ENCODE measurements at places on chromosomes 12 and 14.
A peak's percentile ranks its signal among the peaks of the same experiment; 100 is the strongest.

- DNase-seq = no peak
Observed at GRCh38 chr14:94994245-94994644, 163.1 kb downstream of the DICER1 start.

DNA sequence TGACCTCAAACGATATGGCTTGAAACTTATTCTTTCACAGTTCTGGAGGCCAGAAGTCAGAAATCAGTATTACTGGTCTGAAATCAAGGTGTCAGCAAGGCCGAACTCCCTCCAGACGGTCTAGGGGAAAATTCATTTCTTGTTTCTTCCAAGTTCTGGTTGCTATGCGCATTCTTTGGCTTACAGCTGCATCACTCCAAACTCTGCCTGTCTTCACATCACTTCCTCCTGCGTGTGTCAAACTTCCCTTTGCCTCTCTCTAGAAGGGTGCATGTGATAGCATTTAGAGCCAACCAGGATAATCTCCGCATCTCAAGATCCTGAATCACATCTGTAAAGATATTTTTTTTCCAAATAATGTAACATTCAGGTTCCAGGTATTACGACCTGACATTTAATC lies 62.8 kb downstream of the DENND5B start:
- no peak for DNase-seq

- no peak for DNase-seq
Observed at GRCh38 chr12:1291601-1292332, 300.7 kb downstream of the ERC1 start.

GRCh38 chr12:6914947-6915788 lies 788 bp downstream of the ENO2 start:
- DNase-seq = peak; percentile 79

DNA sequence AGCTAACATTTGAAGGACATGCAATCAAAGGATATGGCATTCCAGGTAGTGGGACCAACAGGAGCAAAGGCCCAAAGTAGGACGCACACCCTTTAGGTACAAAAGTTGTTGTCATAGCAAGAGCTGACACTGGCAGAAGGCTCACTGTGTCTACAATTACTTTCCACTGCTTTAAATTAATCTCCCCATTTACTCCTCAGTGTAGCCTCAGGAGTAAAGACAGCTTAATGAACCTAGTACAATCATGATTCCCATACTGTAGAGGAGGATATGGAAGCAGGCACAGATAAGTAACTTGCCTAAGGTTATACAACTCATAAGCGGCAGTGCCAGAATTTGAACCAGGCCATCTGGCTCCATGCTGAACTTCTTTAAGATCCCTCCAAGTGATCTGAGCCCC lies 212.9 kb upstream of the SFSWAP start:
- no peak for DNase-seq

GRCh38 chr14:101055776-101056374 lies 152.4 kb upstream of the RTL1 start:
- DNase-seq = no peak

DNA sequence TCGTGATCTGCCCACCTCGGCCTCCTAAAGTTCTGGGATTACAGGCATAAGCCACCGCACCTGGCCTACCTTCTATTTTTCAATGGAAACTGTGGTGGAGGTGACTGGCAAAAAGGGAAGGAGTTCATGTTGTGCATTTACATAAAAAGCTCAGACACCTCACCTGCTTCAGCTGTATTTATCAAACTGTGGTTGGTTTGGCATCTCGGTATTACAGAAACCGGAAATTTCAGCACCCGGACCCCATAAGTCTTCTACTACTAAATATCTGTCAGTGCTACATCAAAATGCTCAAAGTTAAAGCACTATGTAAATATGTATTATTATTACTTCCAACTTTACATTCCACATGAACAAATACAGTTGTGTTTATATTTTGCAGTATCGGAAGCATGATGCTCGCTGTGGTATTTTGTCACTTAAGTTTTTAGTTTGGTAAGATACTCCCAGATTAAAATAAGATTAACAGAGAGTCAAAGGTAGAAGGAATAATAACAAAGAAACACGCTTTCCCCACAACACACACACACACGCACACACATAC lies 95.4 kb downstream of the ITPR2 start:
- no peak for DNase-seq

- no peak for DNase-seq
Observed at GRCh38 chr14:69553252-69553651, 21.4 kb downstream of the CCDC177 start.

DNA sequence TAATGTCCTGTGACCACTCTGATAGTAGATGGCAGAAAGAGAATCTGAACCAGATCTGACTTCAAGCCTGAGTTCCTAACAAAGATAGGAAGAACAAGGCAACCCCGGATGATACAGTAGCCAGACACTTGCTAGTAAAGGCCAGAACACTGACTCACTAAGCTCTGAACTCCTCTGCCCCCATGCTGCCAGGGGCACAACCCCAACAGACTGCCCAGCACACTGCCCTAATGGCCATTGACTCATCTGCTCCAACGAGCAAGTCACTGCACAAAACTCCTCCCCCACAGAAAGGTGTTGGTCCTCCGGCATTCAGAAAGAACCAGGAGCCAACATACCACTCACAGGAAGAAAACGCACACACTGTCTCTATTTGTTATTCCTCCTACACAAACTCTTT lies 179.6 kb upstream of the NUDT4 start:
- DNase-seq = no peak
